ENCODE measurements at places on chromosomes 3 and 15.

DNA sequence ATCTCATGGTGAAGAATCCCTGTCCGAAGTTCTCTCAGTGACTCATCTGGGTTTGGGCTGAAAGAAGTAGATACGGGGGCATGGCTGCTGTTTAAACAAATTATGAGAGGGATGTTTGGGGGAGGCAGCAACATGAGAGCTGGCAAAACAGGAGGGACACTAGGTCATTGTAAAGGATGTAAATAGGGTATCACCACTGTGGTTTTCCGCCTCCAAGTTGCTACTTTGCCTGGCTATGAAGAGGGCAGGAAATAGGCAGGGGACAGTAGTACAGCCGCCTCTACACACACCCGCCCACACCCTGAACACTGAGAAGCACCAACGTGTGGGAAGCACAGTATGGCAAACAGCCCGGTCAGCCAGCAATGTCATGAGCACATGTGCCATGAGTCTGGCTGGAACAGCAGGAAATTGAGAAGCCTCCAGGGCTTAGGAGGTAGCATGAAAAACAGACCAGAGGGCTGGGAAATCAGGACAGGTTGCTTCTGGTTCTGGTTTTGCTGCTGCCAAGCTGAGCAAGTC lies 17.1 kb downstream of the HEXA start:
- DNase-seq, result no peak

DNA sequence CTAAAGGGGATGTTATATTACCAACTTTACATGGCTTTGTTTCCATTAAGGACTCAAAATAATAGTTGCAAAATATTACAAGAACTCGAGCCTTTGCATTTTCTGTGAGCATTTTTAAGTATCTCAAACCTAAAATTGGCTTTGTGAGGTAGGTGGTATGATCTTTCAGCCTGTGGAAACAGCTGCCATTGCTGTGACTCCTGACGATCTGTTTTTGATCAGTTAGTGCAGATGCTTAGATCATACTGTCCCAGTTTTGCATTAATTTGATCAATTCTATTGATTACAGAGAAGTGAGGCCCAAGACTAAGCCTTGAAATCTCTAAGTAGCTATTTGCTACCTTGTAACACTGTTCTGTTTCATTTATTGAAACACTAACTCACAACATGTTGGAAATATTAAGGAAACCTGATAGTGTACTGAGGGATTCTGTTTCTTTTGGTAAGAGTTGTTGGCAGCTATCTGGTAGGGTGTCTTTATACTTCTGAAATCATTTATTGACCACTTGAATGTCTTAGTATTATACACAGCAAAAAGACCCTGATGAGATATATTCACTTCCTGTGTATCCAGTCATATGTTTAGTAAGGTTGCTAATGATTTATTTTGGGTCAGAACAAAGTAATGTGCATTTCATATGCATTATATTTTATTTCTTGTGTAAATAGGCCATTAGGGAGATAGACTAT lies 14.8 kb downstream of the SKIL start:
- DNase-seq, result no peak

- DNase-seq, result no peak
Observed at GRCh38 chr3:24365168-24365567, 129.5 kb downstream of the THRB start.

- no peak for DNase-seq
Observed at GRCh38 chr3:8421267-8421666, 80.4 kb upstream of the LMCD1 start.

DNA sequence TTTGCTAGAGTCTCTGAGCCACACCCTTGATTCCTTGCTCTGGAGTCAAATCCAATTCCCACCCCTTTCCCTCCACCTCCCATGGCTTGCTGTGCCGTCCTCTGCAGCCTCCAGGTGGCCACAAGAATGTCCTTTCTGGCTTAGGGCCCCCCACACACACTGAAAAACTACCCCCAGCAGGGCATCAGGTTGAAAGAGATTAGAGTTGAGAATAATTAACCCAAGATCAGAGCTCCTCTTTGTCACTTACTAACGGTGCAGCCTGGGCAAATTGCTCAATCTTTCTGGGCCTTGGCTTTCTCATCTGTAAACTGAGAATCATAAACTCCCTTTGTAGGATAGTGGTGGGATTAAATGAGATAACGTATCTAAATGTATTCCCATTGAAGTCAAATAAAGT lies 78.5 kb downstream of the MRPL46 start:
- DNase-seq, result peak; percentile 10

- DNase-seq, result no peak
Observed at GRCh38 chr3:190369668-190370295, 18.2 kb upstream of the CLDN16 start.

- DNase-seq, result peak; percentile 50
Observed at GRCh38 chr15:64460724-64461720, 644 bp downstream of the ZNF609 start.

- peak; percentile 3 for DNase-seq
Observed at GRCh38 chr15:25248583-25249235, 190.1 kb downstream of the UBE3A start.

DNA sequence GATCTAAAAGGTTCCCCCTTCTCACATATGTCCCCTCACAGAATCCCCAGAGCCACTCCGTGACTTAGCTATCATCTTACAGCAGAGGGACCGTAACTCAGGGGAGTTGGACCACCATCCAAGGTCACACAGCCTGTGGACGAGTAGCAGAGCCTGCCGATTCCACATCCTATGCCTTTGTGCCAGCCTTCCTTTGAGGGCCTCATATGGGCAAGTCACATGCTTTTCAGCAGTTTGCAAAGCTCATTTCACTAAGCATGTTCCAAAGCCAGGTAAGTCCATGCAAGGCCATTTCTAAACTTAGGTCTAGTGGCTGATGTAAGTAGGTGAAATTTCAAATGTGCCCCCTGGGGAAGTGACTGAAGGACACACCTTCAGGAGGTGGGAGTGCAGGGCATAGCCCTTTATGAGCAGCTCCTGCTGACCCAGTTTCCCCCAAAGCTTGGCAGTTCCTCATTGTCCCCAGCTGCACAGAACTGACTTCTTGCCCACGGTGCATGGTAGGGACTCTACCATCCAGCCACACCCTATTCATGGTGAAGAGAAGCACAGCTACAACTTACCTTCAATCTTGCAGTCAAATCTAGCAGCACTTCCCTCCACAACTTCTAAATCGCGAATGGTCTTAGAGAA lies 33.3 kb upstream of the HACD2 start:
- DNase-seq, result no peak

DNA sequence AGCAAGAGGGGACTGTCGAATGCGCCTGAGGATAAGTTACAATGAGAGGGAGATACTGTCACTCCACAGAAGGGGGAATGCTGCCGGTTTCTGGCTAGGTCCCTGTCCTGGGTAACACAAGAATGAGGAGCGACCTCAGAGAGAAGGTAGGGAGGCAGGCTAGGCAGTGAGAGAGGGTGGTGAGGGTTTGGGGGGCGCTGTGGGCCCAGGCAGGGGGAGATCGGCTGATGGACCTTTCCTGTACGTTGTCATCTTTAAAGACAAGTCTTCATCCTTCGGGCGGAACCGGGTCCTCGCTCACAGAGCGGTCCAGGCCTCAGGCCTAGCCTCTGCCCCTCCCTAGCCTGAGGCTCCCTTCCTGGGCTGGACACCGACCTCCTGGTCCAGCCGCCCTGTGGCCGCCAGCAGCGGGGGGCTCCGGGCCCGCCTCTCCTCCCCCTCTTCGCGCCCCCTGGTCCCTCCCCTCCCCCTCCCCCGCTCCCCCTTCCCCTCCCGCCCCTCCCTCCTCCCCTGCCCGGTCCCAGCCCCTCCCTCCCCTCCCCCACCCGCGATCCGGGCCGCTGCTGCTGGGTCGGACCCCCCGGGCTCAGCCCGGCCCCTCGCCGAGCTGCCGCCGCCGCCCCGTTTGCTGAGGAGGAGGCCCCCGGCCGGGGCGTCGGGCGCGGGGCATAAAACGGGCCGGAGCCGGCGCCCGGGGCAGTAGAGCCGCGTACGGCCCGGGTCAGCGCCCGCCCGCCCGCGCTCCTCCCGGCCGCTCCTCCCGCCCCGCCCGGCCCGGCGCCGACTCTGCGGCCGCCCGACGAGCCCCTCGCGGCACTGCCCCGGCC lies at the start of gene CHRD:
Gene CHRD, plus strand, starts transcription at position 697 of the 827 bp plus-strand sequence. CDS start 265 bp downstream, outside the sequence.
- no peak for DNase-seq

- DNase-seq, result no peak
Observed at GRCh38 chr3:101950510-101950909, 101.2 kb downstream of the NFKBIZ start.

GRCh38 chr15:75151214-75152128 lies 50.2 kb upstream of the C15orf39 start:
- no peak for DNase-seq

GRCh38 chr3:3180456-3180855 lies 965 bp upstream of the CRBN start:
- DNase-seq, result no peak

- no peak for DNase-seq
Observed at GRCh38 chr3:67531181-67532101, 123.0 kb downstream of the SUCLG2 start.

GRCh38 chr3:14425581-14426304 lies 23.3 kb downstream of the SLC6A6 start:
- DNase-seq, result peak; percentile 53

DNA sequence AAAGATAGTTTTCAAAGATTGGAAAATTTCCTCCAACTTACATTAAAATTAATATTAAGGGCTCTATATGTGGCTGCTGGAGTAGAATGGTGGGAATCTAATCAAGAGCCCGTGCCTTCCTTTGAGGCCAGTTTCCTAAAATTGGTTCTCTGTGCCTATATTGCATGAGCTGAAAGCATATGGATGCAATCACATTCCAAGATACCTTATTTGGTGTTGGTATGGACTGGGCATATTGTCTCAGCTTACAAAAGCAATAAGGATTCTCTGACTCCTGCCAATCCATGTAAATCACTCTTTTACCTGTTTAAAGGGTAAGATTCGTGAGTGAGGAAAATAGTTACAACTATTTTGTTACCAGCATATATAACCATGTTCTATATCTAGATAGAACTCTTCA lies 111.6 kb downstream of the GREM1 start:
- no peak for DNase-seq

- no peak for DNase-seq
Observed at GRCh38 chr15:36511594-36511993, 67.8 kb upstream of the CDIN1 start.

- peak; percentile 2 for DNase-seq
Observed at GRCh38 chr15:100893261-100893963, 13.8 kb downstream of the ALDH1A3 start.

- no peak for DNase-seq
Observed at GRCh38 chr15:47987461-47987860, 133.3 kb upstream of the SLC24A5 start.

- DNase-seq, result no peak
Observed at GRCh38 chr15:97174886-97175540, 785.5 kb upstream of the ARRDC4 start.

GRCh38 chr3:71035314-71035713 lies 548.2 kb downstream of the FOXP1 start:
- DNase-seq, result no peak

Measured in stimulated activated CD8-positive, alpha-beta memory T cell treated with anti-CD3 and anti-CD28 coated beads, Interleukin-4, amount 100 ng/mL, for 48 hours (primary cell).